NCI-H187 treated with DMSO at 0.1 percent for 48 hours (cell line): ENCODE measurements at places on chromosomes 7 and 10.

GRCh38 chr7:43799605-43800004 lies 41.1 kb downstream of the BLVRA start:
- DNase-seq, result no peak

DNA sequence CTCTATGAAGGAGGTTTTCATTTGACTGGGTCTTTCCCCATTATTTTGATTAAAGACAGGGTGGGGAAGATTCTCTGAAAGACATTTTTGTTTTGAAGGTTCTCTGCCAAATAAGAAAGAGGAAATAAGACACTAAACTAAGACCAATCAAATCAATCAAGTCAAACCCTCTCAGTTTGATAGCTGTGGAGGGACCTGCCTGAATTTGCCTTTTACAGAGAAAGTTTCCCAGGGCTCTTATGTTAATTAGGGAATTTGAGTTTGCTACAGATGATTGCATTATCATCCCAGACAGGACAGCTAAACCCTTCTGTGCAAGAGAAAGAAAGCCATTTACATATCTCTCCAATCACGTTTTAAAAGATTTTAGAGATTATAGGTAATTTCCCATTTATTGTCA lies 80.0 kb downstream of the CSTF2T start:
- DNase-seq, result no peak

DNA sequence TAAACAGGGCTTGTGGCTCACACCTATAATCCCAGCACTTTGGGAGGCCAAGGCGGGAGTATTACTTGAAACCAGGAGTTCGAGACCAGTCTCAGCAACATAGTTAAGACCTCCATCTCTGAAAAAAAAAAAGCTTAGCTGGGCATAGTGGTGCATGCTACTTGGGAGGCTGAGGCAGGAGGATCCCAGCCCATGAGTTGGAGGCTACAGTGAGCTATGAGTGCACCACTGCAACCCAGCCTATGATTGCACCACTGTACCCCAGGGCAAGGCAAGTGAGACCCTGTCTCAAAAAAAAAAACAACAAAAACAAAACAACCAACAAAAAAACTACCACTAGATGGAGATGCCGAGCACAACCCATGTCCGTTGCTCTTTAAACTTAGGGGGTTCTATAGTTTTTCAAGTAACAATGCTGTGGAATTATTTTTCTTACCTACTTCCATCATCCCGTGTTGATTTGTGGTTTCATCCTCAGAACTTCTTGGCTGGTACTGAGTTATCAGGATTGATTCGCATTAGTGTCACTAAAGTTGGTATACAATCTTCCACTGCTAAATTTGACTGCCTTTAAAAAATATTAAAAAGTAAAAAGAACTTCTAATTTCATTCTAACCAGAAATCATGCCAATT lies 12.2 kb upstream of the REPIN1 start:
- no peak for DNase-seq

DNA sequence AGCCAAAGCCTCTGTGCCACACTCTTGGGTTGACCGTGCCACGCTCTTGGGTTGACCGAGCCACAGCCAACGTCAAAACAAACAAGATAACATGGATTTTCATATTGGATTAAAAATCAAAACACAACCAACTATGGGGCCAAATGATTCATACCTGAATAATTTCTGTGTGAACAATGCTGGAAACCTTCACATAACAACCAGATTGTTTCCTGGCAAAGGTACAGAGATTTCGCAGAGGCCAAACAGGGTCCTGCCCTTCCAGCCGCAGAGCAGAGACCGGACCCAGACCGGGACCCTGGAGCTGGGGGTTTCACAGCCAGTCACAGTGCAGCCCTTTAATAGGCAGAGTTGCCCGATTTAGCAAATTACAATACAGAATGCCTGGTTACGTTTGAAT lies 40.5 kb downstream of the ITIH5 start:
- DNase-seq, result no peak
